ENCODE measurements at places on chromosomes 5 and 9.

- DNase-seq, result no peak
Observed at GRCh38 chr9:77649109-77649812, 1.1 kb upstream of the GNA14 start.

DNA sequence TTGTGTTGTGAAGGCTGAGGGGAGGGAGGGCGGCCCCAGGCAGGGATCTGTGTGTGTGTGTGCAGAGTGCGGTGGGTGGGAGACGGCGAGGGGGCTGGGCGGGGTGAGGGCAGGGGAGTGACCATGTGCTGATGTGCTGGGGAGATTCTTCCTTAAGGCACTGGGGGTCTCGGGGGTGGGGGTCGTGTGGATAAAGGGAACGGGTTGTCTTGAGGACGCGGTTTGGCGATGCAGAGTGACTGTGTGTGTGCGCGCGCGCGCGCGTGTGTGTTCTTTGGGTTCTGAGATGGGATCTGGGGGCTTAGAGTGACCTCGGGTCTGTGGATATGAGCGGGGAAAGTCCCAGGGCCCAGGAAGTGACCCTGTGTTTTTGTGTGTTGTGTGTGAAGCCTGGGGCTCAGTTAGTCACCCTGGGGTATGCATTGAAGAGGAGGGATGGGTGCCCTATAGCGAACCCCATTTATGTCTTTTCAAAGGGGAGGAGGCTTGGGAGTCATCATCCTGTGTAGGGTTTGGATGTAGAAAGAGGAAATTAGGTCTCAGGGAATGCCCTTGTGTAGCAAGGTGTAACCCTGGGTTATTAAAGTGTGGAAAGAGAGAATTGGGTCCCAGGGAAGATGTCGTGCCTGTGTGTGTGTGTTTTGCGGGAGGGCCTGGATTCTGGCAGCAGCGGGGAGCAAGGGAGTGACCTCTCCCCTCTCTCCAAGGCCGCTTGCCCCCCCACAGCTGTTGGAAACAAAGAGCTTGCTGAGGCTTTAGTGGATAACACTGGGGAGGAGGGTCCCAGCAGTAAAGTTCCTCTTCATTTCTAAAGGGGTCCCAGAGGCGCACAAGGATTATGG, 1.4 kb downstream of the TMEFF1 start:
- no peak for DNase-seq

- no peak for DNase-seq
Observed at GRCh38 chr5:15734058-15734457, 234.1 kb downstream of the FBXL7 start.

- no peak for DNase-seq
Observed at GRCh38 chr9:21995666-21996398, 1.2 kb downstream of the CDKN2B-AS1 start.

DNA sequence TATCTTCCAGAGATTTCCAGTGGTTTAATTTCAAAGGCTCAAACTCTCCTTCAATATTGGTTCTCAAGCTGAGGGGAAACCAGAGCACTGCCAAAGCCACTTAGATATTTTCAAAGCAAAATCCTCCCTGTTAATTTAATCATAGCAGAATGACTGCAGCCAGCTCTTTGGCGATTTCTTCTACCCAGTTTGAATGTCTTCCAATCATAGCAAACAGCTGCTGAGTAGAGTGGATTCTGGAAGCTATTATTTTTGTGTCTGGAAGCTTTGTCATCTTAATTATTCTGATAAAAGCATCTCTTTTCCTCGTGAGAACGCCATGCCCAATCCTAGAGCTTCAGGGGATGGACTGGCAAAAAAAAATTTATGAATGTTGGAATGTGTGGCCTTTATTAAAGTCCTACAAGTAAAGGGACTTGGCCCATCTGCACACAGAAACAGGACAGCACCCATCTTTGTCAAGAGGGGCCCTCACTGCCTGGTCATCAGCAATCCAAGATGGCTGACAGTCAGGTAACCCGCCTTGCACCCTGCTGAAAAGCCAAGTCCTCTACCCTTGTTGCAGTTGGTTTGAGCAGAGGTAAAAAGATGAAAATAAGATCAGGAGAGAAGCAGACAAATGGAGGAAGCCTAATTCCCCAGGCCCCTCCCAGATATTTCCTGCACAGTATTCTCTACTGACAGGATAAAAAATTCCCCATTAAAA, 125.1 kb downstream of the SUSD1 start:
- no peak for DNase-seq

GRCh38 chr5:116702776-116703175, 128.2 kb upstream of the SEMA6A start:
- no peak for DNase-seq

DNA sequence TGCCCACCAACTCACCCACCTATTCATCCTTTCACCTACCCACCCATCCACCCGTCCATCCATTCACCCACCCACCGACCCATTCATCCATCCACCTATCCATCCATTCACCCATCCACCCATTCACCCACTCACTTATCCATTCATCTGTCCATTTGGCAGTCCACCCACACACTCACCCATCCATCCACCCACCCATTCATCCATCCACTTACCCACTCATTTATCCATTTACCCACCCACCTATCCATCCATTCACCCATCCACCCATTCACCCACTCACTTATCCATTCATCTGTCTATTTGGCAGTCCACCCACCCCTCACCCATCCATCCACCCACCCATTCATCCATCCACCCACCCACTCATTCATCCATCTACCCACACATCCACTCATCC, 278.1 kb upstream of the IRX4 start:
- DNase-seq, result no peak

- DNase-seq, result no peak
Observed at GRCh38 chr5:74095871-74096270, 469.9 kb downstream of the ARHGEF28 start.

GRCh38 chr5:134510970-134511795, 14.3 kb upstream of the JADE2 start:
- DNase-seq, result no peak

DNA sequence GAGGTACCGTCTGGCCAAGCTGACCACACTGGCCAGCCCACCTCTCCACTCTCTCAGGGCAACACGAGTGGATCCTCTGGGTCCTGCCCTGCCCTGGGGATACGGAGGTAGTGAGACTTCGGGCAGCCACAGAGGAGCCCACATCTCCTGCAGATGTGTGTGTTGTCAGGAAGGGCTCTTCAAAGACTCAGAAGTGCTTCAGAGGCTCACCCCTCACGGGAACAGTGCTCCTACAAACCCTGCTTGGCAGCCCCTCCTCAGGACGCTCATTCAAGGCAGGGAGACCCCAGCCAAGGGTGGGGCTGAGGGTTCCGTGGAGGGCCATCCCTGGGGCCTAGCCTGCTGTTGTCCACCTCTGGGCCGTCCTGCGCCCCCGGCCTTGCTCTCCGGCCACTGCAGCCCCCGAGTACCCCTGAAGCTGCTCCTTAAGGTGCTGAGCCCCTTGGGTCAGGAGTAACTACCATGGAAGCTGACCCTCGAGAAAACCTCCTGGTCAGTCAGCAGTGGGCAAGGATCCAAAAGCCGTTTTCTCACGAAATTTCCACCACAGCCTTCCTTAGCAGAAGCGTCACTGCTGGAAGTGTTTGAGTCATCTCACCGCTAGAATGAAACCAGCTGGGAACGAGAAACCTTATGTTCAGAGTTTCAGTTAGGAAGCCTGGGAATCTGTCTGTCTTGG, 23.2 kb upstream of the LRRC14B start:
- no peak for DNase-seq

DNA sequence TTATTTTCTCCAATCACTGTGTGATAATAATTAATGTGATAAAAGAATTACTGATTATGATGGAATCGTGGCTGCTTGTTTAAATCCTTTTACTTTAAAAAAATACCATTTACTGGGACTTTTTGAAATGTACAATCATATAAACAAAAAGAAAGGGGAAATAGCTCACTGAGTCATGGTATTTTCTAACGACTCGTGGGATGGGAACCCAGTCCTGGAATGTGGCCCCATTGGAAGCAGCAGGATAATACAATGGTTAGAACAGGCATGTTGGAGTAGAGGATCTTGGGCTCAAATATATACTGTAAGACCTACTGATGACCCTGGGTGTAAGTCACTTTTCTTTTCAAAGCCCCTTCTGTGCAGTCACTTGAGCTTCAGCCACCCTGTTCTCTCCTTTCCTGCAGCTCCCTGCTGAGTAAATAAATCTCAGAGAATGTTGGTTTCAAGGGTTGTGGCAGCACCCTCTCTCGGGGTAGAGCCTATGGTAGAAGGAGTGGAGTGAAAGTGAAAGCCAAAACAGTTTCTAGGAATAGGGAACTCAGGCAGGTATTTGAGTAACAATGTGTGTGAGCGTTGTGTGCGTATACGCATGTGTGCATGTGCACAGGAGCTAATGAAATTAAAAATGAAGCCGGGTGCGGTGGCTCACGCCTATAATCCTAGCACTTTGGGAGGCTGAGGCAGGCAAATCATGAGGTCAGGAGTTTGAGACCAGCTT, 40.8 kb upstream of the LARP1 start:
- no peak for DNase-seq

GRCh38 chr5:114174131-114174530, 187.7 kb upstream of the KCNN2 start:
- no peak for DNase-seq

DNA sequence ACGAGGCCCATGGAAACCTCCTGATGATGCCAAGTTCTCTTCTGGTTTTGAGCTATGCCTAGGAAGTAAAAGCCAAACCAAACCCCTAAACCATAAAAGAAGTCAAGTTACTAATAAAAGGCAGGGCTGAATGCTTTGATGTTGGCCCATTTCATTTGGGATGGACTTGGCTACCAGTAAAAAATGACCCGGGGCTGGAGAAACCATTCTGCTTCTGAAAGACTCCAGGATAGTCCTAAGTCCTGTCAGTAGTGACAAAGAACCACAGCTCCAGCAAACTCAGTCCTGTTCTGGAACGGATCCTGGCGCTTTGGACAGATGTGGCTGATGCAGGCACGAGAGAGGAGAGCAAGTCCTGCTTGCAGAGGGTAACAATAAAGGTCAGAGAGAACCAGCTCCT, 68.6 kb downstream of the SH3PXD2B start:
- DNase-seq, result no peak

DNA sequence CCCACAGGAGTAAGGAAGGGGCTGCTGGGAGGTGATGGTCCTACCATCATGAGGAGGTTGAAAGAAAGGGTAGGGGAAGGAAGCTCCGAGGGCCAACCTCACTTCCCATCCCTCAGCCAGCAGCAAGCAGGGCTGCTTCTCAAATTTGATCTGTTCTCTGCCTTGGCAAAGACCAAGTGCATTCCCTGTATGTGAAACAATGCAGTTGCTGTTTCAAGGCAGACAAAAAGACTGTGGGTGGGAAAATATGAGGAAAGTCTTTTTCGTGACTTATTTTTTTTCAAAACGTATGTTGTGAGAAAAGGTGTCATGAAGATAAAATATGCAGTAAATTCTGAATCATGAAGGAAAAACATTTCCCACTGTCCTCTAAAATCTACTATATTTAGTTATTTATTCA, 165.9 kb downstream of the ARSB start:
- no peak for DNase-seq

- DNase-seq, result no peak
Observed at GRCh38 chr5:110752953-110753352, 14.1 kb downstream of the SLC25A46 start.

- DNase-seq, result no peak
Observed at GRCh38 chr9:133991964-133992779, at the start of gene VAV2. VAV2 (minus strand) TSS chr9:133992324; CDS start chr9:133992278, 46 bp downstream.

GRCh38 chr5:66704790-66705425, 108.7 kb downstream of the MAST4 start:
- no peak for DNase-seq

DNA sequence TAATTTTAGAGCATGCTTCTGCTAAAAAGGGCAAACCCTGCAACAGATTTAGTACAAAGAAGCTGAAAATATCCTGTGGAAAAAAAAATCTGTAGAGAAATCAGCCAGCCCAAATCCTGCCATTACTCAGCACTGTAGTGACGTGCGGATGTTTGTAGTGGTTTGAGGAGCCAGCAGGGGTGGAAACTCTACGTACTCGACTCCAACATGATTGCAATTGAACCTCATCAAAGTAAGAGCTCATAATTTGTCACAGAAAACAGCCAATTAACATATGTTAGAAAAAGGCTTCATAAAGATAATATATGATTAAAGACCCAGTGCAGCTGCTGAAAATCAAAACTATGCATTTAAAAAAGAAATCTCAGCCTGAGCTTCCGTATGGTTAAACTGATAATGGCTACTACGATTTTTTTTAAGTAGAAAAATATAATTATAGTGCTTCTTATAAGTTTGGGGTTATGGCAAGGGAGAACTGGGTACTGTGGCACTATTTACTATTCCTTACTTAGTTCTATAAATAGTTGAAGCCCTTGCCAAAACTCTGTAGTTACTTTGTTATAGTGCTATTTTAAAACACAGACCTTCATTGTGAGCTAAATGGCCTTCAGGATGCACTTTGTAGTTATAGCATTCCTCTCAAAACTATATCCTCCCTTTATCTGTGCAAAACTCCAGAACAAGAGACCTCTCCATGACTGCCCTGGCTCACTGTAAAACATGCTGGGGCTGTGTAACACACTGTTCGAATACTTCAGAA, 49.4 kb downstream of the MEF2C start:
- no peak for DNase-seq

DNA sequence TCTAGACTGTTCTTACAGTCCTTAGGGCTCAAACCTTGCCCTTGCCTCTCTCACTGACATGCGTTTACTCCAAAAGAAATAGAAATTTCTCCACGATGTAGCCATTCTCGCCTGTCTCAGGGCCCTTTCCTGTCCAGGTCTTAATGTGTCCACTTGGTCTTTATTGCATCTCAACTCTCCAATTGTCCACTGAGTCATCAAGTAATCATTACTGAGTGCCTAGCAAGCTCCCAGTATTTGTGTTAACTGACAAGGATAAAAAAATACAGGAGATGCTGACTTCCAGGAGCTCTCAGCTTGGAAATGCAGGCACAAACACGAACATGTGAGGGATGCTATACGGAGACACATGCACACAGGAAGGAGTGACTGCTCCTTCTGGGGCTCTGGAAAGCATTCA, 147.3 kb downstream of the ARSB start:
- no peak for DNase-seq

- DNase-seq, result no peak
Observed at GRCh38 chr5:171534043-171534895, 114.8 kb downstream of the FGF18 start.

- DNase-seq, result no peak
Observed at GRCh38 chr5:43412156-43412555, at the start of gene CCL28. CCL28 (minus strand) TSS chr5:43412391; CDS start chr5:43412316, 75 bp downstream.

DNA sequence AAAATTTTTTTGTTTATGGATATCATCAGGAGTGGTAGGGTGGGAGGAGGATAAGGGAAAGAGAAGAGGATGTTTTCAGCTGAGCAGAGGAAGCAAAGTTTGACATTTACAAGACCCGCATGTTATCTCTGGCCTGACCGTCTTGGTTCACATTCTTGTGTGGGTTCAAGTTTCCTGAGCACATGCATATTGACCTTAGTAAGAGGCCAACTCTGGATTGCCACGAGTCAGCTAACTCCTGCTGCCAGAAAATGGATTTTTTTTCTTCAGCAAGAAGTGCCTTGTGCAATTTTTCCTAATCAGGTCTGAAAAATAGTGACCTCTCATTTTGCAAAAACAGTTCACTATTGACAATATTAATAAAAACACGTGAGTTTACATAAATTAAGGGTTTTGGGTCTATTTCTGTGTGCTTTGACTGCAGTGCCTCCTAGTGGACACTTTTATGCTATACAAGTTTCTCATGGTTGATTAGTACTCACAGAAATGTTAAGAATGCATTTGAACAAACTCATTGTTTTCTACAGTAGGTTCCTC, 27.1 kb upstream of the BASP1 start:
- no peak for DNase-seq

All from NCI-H187 treated with DMSO at 0.1 percent for 48 hours (cell line).